ENCODE measurements at places on chromosomes 12 and 14.

GRCh38 chr14:73237219-73237785, at the start of gene PAPLN:
Gene PAPLN (plus strand): TSS chr14:73237506. CDS start chr14:73239779, 2,273 bp downstream.
- peak; percentile 89 for DNase-seq

GRCh38 chr12:26271889-26272492, 76.6 kb downstream of the SSPN start:
- peak; percentile 67 for DNase-seq

DNA sequence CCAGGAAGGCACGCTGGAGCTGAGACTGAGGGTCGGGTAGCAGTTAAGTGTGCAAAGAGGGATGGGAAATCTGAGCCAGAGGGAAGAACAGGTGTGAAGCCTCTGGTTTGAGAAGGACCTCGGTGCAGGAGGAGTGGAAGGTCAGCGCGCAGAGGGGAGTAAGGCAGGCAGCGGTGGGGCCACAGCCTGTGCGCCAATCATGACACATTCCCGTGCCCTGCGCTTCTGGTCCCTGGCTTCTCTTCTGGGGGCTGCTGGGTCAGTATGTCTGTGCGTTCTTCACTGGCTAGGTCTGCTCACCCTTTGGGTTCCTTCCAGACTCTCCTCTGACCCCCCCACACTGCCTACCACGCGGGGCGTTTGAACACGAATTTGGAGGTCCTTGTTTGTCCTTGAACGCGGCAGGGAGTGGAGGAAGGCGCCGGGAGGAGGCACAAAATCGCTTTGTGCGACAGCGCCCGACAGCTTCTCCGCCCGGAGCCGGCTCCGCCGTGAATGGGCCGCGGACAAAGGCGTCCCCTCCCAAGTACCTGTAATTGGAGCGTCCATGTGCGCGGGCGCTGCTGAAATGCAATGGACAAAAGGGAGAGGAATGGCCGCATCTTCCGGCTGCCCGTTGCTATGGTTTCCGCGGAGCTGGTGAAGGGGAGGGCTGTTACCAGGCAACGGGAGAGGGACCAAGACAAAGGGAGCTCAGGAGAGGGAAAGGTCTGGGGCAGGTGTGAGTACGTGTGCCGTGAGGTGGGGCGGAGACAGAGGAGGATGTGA, 207.2 kb upstream of the SRRM4 start:
- no peak for DNase-seq

DNA sequence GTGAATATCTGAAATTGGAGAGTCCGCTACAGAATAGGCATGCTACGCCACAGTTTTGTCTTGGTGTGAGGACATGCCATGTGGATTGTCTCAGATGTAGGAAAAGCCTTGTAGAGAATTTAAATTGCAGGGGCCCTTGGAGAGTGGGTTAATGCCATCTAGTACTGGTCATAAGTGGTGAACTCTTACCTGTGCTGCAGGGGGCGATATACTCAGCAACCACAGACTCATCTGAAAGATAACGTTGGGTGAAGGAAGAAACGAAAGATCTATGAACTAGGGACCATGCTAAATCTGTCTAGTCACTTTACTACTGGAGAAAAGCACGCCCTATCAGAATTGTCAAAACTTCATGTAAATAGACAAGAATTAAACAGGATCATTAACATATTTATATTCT, 33.7 kb upstream of the A2M start:
- DNase-seq, result no peak

- peak; percentile 6 for DNase-seq
Measured at GRCh38 chr12:33994857-33995808, 27.2 kb upstream of the ALG10 start.

GRCh38 chr12:92927436-92928281, 1.4 kb downstream of the EEA1 start:
- DNase-seq, result peak; percentile 70

DNA sequence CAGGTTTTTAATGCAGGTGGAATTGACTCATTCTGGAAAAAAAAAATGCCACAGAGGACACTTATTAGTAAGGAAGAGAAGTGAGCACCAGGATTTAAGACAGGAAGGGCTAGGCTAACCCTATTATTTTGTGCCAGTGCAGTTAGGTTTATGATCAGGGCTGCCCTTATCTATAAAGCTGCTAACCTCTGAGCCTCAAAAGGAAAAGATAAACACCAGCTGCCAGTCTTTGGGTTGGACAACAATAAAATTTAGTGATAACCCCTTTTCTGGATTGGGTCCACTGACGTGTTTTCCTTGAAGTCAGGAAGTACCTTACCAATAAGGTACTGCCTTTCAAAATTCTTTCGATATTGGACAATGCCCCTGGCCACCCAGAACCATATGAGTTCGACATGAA, 128.9 kb downstream of the NUBPL start:
- no peak for DNase-seq

DNA sequence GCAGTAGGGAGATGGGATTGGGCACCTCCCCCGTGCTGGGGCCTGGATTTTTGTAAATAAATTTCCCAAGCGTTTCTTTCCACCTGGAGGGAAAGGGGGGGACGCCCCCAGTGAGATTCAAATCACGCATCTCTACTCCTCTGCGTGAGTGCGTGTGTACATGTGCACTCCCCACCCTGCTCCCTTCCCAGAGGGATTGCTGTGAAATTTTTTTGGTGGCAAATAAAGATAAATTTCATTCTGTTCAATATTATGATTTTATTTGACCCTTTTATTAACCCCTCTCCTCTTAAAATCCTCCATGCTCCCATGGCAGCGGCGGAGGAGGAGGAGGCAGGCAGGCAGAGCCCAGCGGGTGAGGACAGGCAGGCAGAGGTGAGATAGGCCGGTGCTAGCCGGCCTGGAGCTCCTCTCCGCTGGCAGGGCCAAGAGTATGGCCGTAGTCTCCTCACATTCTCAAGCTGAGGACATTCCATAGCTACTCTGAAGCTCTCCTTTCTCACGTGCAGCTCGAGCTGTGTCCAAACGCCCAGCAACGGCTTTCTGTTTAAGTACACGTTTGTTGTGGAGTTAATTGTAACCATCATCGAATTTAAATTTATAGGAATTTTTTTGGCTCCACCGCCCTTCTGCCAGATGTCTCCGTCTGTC, 1.5 kb upstream of the HOTAIR start:
- DNase-seq, result no peak

All from small intestine (tissue), 16 donors.